CD4-positive, alpha-beta T cell (primary cell): ENCODE measurements at places on chromosomes 2 and 18. TPM values are rescaled to one million over a fixed set of nuclear protein-coding genes. Genes with fewer than 3 reads are reported as not detected.

DNA sequence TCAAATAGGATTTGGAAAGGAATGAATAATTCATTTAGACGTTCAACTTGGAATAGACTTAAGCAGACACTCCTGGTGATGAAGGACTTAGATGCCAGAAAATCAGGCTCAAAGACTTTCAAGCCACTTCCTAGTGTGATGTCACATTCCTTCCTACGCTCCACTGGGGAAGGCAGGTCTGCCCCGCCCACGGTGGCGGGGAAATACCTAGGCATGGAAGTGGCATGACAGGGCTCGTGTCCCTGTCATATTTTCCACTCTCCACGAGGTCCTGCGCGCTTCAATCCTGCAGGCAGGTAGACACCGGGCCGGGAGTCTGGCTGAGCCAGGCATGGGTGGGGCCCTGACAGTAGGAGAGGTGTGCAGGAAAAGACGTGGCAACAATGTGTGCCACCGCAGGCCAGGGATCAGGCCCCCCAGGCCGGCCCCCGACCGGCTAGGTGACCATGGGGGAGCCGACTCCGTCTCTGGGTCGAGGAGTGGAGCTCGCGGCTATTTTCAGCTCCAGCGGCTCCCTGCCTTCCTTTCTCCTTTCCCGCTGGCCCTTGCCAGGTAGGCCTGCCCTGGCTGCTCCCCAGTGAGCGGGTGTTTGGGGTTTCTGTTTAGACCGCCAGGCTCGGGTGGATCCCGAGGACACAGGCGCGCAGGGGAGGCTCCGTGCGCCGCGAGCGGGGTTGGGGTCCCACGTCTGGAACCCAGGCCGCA is at the start of gene IL1RL2:
Gene IL1RL2, plus strand, starts transcription at position 233 of the 705 bp plus-strand sequence. CDS start 845 bp downstream, outside the sequence.
- no peak within 1 kb of the TSS for H3K27ac ChIP-seq
- H3K4me3 ChIP-seq = peak within 1 kb of the TSS; percentile 58
- H3K4me1 ChIP-seq = peaks cover 14% of the 10 kb centered on the region
- DNase-seq = no peak
- no peaks in the 10 kb centered on the region for H3K36me3 ChIP-seq
- H3K27me3 ChIP-seq = no peaks in the 10 kb centered on the region

GRCh38 chr18:46013484-46014189 is 46.5 kb upstream of the EPG5 start:
- peaks cover 11% of the 10 kb centered on the region for H3K36me3 ChIP-seq
- H3K27ac ChIP-seq = no peak overlapping the region
- DNase-seq = no peak
- no peaks in the 10 kb centered on the region for H3K27me3 ChIP-seq
- H3K4me1 ChIP-seq = no peaks in the 10 kb centered on the region

- H3K27ac ChIP-seq = peak overlapping the region; percentile 70
- no peak for DNase-seq
- H3K4me1 ChIP-seq = peaks cover 36% of the 10 kb centered on the region
- H3K36me3 ChIP-seq = peaks cover 23% of the 10 kb centered on the region
- H3K27me3 ChIP-seq = no peaks in the 10 kb centered on the region
Observed at GRCh38 chr18:69897397-69898108, 50.1 kb downstream of the CD226 start.

- no peaks in the 10 kb centered on the region for H3K4me1 ChIP-seq
- no peaks in the 10 kb centered on the region for H3K36me3 ChIP-seq
- no peak for DNase-seq
Observed at GRCh38 chr18:44799907-44800421, 119.3 kb downstream of the SETBP1 start.

DNA sequence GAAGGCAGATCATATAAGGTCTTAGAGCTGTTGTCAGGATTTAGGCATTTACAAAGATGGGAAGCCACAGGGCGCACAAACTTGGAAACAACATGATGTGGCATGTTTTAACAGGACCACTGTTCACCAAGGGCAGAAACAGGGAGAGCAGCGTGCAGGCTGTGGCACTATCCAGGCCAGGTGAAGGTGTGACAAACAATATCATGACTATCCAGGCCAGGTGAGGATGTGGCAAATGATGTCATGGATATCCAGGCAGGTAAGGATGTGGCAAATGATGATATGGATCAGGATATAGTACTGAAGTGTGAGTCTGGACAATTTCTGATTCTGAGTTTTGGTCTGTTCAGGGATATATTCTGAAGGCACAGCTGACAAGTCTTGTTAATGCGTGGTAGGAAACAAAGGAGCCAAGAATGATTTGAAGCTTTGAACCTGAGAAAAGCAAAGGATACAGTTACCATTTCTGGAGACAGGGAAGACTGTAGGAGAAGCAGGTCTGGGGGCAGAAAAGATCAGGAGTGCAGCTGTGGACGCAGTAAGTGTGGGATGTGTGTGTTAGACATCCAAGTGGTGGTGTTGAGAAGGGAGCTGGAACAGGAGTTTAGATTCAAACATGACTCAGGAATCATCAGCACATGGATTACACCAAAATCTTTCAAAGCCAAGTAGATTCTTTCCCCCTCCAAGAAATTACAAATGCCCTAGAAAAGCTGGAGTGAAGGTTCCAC is 205.9 kb downstream of the TMEM163 start:
- H3K4me3 ChIP-seq = no peak overlapping the region
- DNase-seq = no peak
- no peaks in the 10 kb centered on the region for H3K36me3 ChIP-seq
- H3K27ac ChIP-seq = no peak overlapping the region
- no peaks in the 10 kb centered on the region for H3K4me1 ChIP-seq

GRCh38 chr18:21914739-21915319 is 174.2 kb downstream of the MIB1 start:
- no peak overlapping the region for H3K27ac ChIP-seq
- no peak for DNase-seq
- H3K27me3 ChIP-seq = peaks cover 2% of the 10 kb centered on the region
- no peaks in the 10 kb centered on the region for H3K4me1 ChIP-seq

DNA sequence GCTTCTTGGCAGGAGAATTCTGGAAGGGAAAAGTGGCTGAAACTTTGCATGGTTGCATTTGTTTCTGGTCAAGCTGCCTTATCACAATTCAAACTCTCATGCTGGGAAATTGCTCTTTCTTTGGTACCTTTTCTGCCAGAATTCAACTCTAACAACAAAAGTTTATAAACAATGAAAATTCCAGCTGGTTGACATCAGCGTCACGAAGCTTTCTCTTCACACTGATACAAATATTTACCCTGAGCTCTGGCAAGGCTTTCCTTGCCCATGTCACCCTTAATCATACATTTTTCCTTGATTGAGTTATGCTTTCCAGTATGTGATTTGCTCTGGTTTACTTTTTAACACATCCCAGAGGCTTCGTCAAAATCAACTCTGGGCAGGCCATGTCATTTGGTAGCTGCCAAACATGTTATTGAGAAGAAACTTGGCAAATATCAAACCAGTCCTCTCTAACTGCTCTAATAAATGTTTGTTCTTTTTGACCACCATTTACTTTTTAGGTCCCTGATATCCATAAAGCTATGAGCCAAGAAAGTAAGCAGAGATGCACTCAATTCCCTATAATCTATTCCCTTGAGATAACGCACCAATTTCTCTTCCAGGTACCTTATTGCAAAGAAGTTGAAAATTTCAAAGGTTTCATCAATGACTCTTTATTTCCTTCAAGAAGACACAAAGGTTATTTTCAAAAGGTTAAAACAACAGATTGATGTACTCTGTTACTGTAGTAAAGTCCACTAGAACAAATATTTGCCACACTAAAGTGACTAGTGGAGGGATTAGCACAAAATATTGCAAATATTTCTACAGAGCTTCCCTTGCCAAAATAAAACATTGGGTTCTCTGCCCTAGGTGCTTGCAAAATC is 1241.1 kb upstream of the ZEB2 start:
- H3K27me3 ChIP-seq = no peaks in the 10 kb centered on the region
- no peaks in the 10 kb centered on the region for H3K36me3 ChIP-seq
- DNase-seq = no peak
- no peaks in the 10 kb centered on the region for H3K4me1 ChIP-seq
- no peak overlapping the region for H3K4me3 ChIP-seq

DNA sequence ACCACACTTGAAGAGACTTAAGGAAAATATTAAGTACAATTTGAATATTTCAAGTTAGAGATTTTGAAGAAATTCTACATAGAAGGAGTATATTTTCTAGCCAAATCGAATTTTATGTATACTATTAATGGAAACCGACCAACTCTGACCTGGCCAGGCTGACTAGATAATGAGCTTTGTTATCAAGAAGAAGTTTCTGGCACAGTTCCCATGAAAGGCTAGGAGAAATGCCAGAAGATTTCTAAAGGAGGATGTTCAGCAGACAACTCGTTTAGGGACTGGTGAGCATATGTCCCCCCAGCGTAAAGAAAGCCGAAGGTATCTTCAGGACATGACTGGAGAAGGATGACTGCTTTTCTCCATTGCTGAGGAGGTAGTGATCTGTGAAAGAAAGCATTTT is 127.3 kb downstream of the DIS3L2 start:
- H3K36me3 ChIP-seq = peaks cover 14% of the 10 kb centered on the region
- no peak for DNase-seq
- no peaks in the 10 kb centered on the region for H3K27me3 ChIP-seq
- no peak overlapping the region for H3K27ac ChIP-seq
- no peak overlapping the region for H3K4me3 ChIP-seq
- no peaks in the 10 kb centered on the region for H3K4me1 ChIP-seq

- peaks cover 6% of the 10 kb centered on the region for H3K4me1 ChIP-seq
- no peak for DNase-seq
- peaks cover 22% of the 10 kb centered on the region for H3K27me3 ChIP-seq
- no peaks in the 10 kb centered on the region for H3K36me3 ChIP-seq
- no peak overlapping the region for H3K4me3 ChIP-seq
Observed at GRCh38 chr2:205763708-205764211, 81.5 kb downstream of the NRP2 start.

Gene COLEC12
- not detected for total RNA-seq

Gene LCT
- not detected for total RNA-seq

Gene UBE2F
- 23.2 TPM for total RNA-seq

Gene WDSUB1
- 6.8 TPM for total RNA-seq

Gene ALPI
- not detected for total RNA-seq

Gene SKA1
- 0.20 TPM for total RNA-seq

Gene SERPINB11
- not detected for total RNA-seq
